ENCODE measurements at places on chromosomes 7 and 10. TPM values are rescaled to one million over a fixed set of nuclear protein-coding genes. Genes with fewer than 3 reads are reported as not detected.

DNA sequence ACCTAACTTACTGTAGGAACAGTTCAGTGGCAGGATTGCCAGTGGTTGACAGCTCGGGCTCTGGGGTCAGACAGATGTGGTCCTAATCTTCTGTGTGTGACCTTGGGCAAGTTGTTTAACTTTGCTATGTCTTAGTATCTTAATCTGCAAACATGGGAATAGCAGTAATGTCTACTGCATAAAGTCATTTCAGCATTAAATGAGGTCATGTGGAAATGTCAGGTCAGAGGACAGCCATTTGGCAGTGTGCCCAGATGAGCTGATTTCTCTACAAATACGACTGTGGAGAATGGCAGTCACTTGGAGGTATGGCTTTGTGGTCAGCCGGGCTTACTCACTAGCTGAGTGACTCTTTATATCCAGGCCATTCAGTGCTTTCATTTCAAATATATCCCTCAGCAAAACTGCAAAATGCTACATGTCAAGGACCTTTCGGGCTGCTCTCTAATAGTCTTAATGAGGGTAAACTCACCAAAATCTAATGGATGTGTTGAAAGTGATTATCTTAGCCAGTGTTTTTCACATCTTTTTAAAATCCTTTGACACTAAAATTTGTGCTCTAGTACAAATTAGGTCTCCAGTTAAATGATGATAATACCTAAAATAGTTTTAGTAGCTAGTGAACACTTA lies 171.4 kb downstream of the ST7 start:
- peak; percentile 95 for DNase-seq

DNA sequence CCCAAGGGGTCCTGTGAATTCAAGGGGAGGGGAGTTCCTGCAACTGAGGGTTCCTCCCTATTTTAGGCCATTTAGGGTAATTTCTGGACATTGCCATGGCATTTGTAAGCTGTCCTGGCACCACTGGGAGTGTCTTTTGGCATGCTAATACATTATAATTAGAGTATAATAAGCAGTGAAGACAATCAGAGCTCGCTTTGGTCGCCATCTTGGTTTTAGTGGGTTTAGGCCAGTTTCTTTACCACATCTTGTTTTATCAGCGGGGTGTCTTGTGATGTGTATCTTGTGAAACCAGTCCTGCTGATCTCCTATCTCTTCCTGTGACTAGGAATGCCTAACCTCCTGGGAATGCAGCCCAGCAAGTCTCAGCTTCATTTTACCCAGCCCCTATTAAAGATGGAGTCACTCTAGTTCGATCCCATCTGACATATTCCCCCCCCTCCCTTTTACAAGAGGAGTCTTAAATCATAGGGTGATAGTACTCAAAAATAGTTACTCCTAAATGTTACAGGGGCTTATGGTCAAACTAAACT lies 43.2 kb downstream of the SVOPL start:
- no peak for DNase-seq

Gene EPHA1
- total RNA-seq = 0.96 TPM

Gene PLEKHS1
- total RNA-seq = not detected

- DNase-seq = peak; percentile 78
These were observed 1.0 kb upstream of the NOLC1 start for GRCh38 chr10:102150970-102151773.

- DNase-seq = no peak
These were observed 7.9 kb downstream of the LAT2 start for GRCh38 chr7:74217455-74218342.

GRCh38 chr10:25068152-25069058 lies 52.0 kb downstream of the THNSL1 start:
- peak; percentile 82 for DNase-seq

DNA sequence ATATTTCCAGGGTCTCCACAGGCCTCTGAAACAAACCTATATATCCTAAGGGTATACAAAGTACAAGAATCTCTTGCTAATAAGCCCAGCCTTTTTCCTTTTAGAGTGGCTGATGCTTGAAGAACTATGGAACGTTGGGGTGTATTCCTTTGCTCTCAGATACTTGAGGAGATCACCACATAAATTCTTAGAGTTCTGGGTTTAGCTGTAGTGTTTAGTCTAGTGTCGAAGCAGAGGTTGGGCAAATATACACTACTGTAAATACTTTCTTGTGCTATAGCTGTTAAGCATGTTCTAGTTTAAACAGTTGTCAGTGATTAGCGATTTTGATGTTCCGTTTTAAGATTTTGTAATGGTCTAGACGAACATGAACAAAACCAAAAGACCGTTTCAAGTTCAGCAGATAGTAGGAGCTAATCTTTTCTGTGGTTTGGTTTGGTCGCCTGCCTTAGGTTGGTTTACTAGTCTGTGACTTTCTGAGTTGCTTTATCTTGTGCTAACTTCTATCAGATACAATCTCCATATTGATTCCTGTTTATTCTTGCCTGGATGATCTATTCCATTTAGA lies 229.6 kb downstream of the NSUN6 start:
- DNase-seq = no peak

DNA sequence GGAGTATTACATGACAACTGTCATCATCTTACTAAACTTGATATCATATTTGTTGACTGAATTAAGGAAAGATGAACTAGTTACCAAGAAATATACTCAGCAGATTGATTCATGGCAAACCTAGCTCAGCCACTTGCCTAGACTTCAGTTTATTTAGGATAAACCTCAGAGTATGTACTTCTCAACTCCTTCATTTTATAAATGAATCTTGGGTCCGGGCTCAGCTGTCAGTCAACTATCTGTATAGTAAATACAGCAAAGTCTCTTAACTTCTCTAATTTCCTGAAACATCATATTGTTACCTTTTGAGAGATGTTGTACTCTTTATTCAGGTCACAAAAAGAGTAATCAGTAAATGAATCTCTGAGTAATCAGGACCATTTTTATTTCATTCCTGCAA lies 211.0 kb upstream of the KLF14 start:
- no peak for DNase-seq

DNA sequence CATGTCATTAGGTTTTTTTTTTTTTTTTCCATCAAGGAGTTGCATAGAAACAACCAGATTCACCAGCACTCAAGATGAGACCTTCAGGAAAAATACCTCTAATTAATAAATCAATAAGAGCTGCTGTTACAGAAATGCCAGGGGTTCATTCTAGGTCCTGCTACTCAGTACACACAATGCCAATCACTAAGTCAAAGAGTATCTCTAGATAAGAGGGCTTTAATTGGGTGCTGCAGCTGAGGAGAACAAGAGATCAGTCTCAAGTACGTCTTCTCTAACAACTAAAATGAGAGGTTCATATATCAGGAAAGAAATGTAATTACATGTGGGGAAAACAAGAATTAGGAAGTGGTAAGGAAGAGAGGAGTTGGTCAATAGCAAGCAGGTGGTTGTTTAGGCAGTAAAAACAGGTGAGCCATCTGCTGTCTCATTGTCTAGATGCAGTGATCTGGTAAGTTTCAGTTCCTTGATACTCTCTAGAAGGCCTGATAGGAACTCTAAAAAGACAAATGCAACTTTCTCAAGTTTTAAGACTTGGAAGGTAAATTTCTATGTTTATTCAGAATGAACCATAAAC lies 272.9 kb upstream of the ZWINT start:
- no peak for DNase-seq

Gene CNPY1
- total RNA-seq = not detected

GRCh38 chr10:22111260-22111659 lies 106.6 kb downstream of the EBLN1 start:
- DNase-seq = no peak

GRCh38 chr10:97633921-97634320 lies 621 bp upstream of the MORN4 start:
- no peak for DNase-seq

DNA sequence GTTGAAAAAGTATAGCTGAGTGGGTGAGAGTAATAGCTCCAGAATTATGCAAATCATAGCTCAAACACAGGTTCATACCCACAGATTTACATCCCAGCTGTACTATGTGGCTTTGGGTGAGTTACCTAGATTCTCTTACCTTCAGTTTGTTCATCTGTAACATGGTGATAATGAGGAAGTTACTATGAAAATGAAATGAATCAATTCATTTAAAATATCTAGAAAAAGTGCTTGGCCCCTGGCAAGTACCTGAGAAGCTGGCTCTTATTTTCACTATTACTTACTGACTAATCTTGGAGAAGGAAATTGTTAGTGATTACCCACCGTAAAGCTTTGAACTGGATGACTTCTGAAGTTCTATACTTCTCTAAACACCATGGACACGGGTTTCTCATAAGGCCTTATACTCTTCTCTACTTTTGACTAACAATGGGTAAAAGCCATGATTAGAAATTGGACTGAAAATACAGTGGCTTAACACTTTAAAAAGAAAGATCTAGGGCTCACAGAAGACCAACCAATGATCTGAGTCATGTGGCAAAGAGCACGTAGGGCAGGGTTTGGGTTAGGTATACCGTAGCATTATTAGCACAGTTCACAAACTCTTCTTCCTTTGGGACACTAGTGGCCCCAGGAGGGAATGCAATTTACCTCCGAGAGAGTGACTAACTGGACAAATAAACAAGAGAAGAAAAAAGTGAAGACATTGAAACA lies 149.2 kb downstream of the PLPP4 start:
- no peak for DNase-seq

Gene PNLIPRP3
- not detected for total RNA-seq

Gene CYP2E1
- total RNA-seq = 2.2 TPM

- peak; percentile 6 for DNase-seq
These were observed 12.0 kb upstream of the PURB start for GRCh38 chr7:44897309-44897708.

DNA sequence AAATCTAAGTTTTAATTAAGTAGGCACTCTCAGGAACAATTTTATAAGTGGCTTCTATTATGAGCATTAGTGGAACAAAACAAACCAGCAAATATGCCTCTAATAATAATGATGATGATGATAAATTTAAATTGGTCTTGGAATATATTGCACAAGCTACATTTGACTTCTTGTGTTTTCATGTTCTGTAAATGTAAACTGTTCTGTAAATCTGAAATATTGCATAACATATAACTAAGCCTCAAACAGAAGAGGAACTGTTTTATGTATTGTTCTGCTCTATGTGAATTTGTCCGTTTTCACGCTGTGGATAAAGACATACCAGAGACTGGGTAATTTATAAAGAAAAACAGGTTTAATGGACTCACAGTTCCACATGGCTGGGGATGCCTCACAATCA lies 625.2 kb upstream of the CELF2 start:
- no peak for DNase-seq

- no peak for DNase-seq
These were observed 503.9 kb upstream of the IGFBP3 start for GRCh38 chr7:46424934-46425333.

DNA sequence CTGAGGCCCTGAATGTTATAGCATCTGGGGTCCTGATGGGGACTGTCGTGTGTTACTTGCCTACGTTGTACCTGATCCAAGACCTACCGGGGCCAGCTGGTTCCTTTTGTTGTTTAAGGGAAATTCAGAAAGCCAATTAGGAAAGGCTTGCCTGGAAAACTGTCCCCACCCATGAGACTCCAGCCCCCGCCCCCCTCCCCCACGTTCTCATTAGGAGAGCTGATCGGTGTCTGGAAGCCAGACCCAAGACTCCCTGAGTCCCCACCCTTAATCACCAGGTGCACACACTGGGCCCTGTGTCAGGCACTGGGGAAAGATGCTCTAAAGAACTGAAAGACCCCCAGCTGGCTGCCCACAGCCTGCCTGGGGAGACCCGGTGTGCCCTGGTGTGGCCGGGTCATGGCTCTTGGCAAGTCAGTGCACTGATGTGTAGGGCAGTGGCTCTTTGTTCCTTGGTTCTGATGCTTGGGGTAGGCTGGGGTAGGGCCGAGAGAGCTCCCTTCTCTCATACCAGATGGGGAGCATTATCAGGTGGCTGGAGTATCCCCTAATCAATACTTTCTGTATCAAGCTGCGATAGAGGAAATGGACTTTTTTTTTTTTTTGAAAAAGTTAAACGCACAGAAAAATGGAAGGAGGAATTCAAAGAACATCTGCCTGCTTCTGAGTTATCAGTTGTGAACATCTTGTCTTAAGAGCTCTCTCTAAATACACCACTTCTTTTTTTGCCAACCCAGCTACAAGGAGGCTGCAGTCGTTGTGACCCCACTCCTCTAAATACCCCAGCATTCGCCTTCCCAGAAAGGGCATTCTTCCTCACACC lies 16.9 kb downstream of the TSPAN15 start:
- DNase-seq = no peak

DNA sequence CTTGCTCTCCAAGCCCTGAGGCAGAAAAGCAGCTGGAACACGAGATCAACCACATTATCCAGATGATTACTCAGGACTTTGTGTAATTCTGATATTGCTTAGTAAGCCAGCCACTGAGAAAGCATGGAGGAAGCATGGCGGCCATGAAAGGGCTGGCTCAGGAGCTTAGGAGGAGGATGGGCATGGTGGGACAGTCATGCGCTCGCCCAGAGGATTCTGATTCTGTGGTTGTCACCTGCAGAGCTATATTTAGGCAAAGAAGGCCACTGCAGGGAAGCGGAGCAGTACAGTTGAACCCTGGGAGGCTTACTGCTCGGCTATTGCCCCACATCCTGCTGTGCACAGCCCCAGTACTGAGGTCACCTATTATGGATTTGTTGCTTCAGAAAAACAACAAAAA lies 128.8 kb upstream of the DNAJB12 start:
- DNase-seq = no peak

- no peak for DNase-seq
These were observed 282.1 kb downstream of the CXCL12 start for GRCh38 chr10:44102726-44103255.

DNA sequence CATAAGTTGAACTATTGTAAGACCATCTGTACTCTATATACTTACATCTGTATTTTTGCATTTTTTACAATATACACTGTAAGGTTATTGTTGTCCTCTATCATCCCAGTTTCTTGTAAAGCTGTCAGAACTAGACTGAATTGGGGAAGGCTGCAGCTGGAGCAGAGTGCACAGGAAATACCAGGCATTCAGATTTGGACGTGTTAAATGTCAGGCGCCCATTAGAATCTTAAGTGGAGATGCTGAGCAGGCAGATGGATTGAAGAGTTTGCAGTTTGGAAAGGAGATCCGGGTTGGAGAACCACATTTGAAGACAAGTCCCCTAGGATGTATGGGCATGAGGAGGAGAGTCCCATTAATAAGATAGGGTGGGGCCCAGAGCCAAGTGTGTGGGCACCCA lies 40.4 kb downstream of the MTURN start:
- no peak for DNase-seq

Gene BTBD16
- not detected for total RNA-seq

DNA sequence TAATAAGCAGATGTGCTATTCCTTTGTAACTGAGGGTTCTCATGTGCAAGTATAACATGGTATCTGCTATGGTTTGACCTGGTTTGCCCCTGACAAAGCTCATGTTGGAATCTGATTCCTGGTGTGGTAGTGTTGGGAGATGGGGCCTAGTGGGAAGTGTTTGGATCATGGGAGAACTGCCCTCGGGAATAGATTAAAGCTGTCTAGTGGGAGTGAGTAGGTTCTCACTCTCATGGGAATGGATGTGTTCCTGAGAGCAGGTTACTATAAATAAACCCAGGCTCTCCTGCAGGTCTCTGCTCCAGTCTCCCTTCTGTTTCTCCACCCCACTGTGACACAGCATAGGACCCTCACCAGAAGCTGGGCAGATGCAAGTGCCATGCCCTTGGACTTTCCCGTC lies 97.7 kb downstream of the ATE1 start:
- no peak for DNase-seq

Measured in astrocyte (in vitro differentiated cells and primary cell).